Stimulated activated CD4-positive, alpha-beta T cell treated with anti-CD3 and anti-CD28 coated beads, Interleukin-2, amount 100 ng/mL, for 4 hours (primary cell): ENCODE measurements at places on chromosomes 4 and X.

DNA sequence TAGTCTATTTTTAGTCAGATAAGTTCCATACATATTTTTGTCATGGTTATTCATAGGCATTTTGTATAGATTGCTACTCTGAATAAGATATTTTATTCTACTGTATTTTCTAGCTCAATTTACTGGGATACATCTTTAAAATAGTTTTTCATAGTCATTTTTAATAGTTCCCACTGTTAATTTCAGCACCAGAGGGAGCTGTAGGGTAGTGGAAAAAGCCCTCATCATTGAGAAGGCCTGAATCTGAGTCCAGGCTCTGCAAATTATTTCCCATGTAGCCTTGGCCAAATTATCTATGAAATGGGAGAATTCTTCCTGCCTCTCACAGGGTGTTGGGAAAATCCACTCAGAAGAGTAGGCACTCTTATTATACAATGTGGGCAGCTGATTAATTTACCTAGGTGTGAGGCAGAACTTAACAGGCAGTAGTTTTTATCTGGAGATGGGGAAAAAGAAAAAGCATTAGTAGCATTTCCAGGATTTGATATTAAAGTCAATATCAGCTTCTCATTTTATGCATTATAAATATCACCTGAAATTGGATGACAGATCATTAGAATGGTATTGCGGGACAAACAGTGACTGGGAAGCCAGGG, 102.9 kb upstream of the PAQR3 start:
- DNase-seq: no peak

DNA sequence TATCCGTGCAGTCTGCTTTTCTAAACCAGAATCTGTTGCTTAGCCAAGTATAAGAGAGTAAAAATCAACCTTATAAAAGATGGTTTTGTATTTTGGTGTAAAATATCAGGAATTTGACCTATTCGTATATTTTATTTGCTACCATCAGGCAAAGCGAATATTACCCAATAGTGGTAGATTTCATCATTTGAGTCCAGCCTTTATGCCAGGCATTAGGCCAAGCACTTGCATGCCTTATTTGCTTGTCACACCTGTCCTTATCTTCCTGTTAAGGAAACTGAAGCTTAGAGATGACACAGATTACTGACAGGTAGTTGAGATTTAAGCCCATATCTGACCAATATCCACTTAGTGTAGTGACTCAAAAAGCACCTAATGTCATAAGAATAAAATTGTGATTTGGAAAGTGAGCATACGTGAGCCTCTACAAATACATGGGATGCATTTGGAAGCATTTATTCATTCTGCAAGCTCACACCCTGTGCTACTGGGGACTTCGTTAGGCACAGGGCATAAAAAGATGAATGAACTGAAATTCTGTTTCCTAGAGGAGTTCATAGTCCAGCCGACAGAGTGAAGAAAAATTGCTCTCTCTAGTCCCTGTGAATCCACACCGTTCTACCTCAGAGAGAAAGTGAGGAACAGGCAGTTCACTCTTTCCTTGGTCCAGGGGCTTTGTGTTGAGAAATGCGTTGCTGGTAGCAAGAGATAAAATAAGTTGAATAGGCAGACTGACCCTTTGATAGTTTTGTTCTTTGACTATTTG, 2.3 kb upstream of the RNF212 start:
- no peak for DNase-seq

DNA sequence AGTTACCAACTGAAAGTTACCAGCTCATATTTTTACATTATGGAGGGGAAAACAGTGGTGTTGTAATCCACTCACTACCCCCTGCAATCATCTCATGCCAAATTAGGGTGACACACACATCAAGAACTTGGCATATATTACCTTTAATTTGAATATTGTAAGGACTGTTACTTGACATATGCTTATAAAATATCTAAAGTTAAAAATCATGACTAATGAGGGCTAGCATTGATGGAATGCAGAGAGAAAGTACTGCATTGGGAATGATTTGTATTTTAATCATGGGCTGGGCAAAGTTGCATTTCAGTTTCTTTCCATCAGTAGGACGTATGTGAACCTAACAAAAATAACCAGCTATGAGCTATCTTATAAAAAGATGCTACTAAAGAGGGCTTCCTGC, 517.5 kb upstream of the GRIA3 start:
- no peak for DNase-seq

DNA sequence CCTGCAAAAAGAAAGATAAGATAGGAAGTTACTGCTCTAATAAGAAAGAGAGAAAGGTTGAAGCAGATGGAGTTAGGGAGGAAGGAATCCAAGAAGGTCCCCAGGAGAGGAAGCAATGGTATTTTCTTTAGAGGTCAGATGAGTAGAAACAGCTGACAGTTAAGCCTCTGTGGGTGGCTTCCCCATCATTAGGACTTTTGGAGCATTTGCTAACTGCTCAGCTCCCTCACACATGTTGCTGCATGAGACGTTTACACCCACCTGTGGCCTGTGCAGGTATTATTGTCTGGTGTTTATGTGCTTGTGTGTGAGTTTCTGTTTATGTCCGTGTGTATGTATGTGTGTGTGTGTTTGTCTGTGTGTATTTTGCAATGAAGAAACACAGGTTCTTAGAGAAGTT, 346.8 kb downstream of the RAB28 start:
- no peak for DNase-seq

GRCh38 chrX:109818976-109819375, 85.9 kb upstream of the ACSL4 start:
- no peak for DNase-seq

- DNase-seq: no peak
Measured at GRCh38 chr4:183335369-183335940, 13.2 kb upstream of the CLDN24 start.

- DNase-seq: peak; percentile 26
Measured at GRCh38 chr4:41935652-41936021, 408 bp downstream of the TMEM33 start.

GRCh38 chrX:17854531-17854930, 6.6 kb downstream of the RAI2 start:
- DNase-seq: no peak

DNA sequence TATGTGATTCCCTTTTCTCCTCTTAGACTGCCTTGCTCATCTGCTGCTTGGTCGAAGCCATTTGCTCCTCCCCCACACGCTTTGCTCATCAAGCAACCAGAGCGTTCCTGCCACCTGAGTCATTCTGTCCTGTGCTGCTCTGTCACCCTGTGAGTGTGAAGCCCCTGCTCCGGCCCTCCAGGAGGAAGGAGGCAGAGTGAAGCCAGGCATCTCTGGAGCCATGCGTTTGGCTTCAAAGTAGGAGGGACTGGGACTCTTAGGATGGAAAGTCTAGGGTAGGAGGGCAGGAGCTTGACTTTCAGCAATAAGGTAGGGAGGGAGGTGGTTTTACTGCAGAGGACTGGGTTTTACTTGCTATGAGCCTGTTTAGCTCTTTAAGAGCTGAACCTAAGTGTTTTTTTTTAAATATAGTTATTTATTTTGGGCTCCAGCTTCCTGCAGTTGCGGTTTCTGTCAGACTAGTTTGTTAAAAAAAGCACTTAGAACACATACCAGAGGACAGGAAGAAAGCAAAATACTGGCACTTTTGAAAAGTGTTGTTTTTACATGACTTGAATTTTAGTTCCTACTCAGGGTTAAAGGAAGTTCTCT, 63.6 kb downstream of the SPINK2 start:
- peak; percentile 73 for DNase-seq

GRCh38 chr4:68123525-68123924, 6.1 kb downstream of the TMPRSS11F start:
- no peak for DNase-seq

DNA sequence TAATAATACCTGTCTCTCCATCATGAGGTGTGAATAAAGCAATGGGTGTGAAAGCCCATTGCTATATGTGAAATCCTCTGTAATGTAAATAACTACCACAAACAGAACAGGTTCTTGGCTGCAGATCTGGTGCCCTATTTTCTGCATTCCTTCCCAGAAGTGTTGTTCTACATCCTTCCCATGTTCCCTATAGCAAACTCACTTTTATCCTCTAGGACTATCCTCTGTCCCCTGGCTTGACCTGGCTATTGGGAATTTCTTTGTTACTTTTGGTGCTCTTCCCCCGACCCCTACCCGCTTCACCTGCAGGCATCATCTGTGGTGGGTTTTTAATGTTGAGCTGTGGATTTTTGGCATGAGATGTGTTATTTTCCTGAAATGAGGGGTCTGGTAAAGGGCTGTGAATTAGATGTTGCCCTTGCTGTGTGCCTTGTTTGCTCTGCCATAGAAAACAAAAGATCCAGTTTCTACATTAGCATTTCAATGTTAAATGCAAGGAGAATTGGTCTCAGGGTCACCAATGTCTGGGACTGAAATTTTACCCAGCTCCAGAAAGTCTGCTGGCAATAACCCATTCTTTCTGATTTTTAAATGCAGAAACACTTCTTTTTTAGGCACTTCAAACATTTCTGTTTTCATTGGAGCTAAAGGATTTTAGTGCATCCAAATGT, 13.6 kb upstream of the FREM3 start:
- DNase-seq: no peak

DNA sequence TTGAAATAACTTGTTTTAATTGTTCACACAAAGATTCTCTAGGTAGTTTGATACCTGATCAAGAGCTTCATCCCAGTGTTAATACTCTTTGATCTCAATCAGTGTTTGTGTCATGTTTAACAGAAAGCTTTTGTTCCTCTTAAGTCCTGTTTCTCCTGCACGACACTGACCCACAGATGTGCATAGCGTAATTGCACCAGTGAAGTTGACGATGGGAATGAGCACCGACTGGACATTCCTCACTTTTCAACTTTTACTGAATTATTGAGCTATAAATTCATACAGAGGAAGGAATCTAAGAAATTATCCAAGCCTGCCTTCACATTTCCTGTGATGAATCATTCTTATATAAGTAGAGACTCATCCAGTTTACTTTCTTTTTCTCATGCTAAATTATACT, 878.7 kb upstream of the TENM3 start:
- no peak for DNase-seq

DNA sequence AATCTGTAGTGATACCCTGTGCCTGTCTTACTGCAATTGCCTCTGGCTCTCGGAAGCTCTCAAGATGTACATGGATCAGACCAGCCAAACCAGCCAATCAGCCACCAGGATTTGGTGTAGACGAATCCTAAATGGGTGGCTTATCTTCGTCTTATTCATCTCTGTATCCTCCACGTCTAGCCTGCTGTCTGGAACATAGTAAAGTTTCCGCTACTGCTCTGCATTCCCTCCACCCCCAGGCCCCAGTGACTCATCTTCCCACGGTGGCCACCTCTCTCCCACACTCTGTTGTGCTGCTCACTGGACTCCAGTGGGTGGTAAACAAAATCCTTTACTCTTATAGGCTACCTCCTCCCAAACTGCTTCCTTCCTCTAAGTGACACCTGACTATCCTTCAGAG, 37.8 kb downstream of the SEPTIN6 start:
- DNase-seq: peak; percentile 49

GRCh38 chrX:68660746-68661145, 13.3 kb downstream of the STARD8 start:
- DNase-seq: no peak

- DNase-seq: no peak
Measured at GRCh38 chr4:94650690-94651089, 107.1 kb upstream of the BMPR1B start.

DNA sequence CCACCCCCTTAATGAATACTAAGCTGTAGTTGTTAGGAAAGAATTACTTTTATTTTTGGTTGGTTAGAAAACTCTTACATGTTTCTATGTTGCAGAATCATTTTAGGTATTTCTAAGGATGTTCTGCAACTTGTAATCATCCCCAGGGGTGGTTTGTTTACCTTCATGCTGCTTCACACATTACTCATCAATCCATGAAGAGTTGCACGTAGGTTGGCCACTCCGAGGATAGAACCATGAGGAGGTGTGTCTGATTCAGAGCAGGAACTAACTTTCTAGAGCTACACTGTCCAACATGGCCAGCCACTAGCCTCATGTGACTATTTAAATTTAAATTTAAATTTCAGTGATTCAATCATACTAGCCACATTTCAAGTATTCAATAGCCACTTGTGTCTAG, 127.2 kb upstream of the FRMPD4 start:
- DNase-seq: no peak

- DNase-seq: no peak
Measured at GRCh38 chr4:156941940-156942548, 29.6 kb downstream of the PDGFC start.
